Stimulated activated naive B cell treated with anti-CD40 and anti-IgM and Interleukin-4, amounts not matched to agents 10 μg/mL and 1 μg/mL and 100 μg/mL, for 72 hours (primary cell): ENCODE measurements at places on chromosomes 2 and 18.
A peak's percentile ranks its signal among the peaks of the same experiment; 100 is the strongest.

DNA sequence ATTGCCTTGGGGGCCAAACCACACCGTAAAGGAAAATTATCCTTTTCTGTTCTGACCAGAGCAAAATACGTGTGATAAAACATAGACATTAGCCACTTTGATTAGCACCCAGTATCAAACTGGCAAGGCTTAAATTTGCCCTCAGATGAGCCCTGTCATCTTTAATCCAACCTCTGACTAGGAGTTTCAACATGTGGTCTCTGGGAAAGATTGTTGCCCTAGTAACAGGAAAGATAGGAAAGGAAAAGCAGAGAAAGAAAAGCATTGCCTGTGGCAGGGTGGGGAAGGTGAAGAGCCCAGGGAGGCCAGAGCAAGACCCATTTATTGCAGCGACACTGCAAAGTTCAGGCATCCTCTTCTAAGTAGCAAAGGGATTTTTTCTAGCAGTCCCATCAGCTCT lies 181.5 kb upstream of the SCN7A start:
- no peaks in the 10 kb centered on the region for H3K4me1 ChIP-seq
- H3K27me3 ChIP-seq = no peaks in the 10 kb centered on the region
- H3K36me3 ChIP-seq = no peaks in the 10 kb centered on the region
- DNase-seq = no peak

DNA sequence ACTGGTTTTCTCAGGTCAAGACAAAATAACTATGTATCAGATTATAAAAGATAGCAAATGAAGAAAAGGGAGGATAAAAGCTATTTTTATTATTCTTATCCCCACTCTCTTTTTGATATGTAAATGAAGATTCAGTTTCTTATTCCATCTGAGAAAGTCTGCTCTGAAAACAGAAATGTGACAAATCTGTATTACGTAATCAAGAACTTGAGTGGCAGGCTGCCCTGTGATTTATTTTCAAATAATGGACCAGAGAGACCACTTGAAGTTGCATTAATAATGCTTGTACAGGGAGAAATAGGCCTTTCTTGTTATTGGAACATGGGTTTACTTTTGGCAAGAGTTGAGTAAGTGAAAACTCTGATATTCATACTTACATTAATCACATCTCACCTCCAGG lies 727.4 kb downstream of the DPP10 start:
- no peak for DNase-seq
- no peaks in the 10 kb centered on the region for H3K27me3 ChIP-seq
- no peak overlapping the region for H3K4me3 ChIP-seq
- H3K27ac ChIP-seq = no peak overlapping the region

- H3K4me1 ChIP-seq = no peaks in the 10 kb centered on the region
- DNase-seq = no peak
- H3K36me3 ChIP-seq = no peaks in the 10 kb centered on the region
Observed at GRCh38 chr18:32237049-32237448, 47.2 kb downstream of the MEP1B start.

- no peak overlapping the region for H3K4me3 ChIP-seq
- H3K27me3 ChIP-seq = no peaks in the 10 kb centered on the region
- H3K4me1 ChIP-seq = no peaks in the 10 kb centered on the region
- no peak overlapping the region for H3K27ac ChIP-seq
Observed at GRCh38 chr2:62467475-62468321, 38.3 kb downstream of the TMEM17 start.

- H3K36me3 ChIP-seq = peaks cover 14% of the 10 kb centered on the region
- peaks cover 2% of the 10 kb centered on the region for H3K4me1 ChIP-seq
- H3K4me3 ChIP-seq = no peak overlapping the region
- H3K27me3 ChIP-seq = no peaks in the 10 kb centered on the region
Observed at GRCh38 chr2:62785216-62785615, 79.7 kb downstream of the EHBP1 start.

- H3K4me1 ChIP-seq = no peaks in the 10 kb centered on the region
- DNase-seq = no peak
Observed at GRCh38 chr2:191086706-191087105, 64.1 kb downstream of the STAT4 start.

DNA sequence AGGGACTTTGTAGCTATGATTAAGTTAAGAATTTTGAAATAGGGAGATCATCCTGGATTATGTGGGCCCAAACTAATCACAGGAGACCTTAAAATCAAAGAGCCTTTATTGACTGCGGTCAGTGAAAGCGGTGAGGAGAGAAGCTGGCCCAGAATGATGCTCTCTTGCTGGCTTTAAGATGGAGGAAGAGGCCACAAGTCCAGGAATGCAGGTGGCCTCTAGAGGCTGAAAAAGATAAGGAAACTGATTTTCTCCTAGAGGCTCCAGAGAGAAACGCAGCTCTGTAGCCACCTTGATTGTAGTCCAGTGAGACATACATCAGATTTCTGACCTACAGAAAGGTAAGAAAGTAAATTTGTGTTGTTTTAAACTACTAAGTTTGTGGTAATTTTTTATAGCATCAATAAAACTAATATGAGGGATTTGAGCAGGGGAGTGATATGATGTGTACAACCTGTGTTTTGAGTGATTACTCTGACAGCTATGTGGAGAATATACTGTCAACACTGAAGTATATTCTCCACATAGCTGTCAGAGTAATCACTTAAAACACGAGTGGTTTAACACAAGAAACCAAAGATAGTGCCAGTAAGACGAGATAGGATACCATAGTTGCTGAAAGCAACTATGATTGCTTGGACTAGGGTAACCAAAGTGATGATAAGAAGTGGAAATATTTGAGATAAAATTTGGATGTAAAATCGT lies 364.4 kb upstream of the CHST9 start:
- H3K27ac ChIP-seq = no peak overlapping the region
- no peaks in the 10 kb centered on the region for H3K4me1 ChIP-seq
- no peak for DNase-seq
- no peaks in the 10 kb centered on the region for H3K27me3 ChIP-seq

DNA sequence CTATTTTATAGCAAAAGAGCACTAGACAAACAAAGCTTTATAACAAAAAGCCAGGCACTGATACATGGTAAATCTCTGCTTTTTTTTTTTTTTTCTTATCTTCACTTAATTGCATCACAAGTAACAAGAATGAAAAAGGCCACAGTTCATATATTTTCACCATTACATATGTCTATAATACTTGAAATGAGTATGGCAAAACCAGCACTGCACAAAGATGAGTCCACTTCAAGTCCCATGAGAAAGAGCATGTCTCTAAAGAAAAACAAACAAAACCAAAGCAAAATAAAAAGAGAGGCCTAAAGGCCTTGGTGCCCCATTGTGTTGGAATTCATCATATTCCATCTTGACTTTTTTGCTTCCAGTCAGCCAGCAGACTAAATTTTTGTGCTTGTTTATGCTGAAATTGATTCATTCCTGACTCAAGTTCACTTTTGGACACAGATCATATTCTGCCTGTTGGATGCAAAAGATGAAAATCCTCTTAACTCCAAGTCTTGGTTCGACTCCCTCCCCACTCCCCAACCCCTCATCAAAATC lies 264.9 kb upstream of the CCDC68 start:
- H3K27ac ChIP-seq = peak overlapping the region; percentile 71
- H3K4me3 ChIP-seq = no peak overlapping the region
- H3K27me3 ChIP-seq = no peaks in the 10 kb centered on the region
- no peak for DNase-seq
- H3K36me3 ChIP-seq = peaks cover 63% of the 10 kb centered on the region

DNA sequence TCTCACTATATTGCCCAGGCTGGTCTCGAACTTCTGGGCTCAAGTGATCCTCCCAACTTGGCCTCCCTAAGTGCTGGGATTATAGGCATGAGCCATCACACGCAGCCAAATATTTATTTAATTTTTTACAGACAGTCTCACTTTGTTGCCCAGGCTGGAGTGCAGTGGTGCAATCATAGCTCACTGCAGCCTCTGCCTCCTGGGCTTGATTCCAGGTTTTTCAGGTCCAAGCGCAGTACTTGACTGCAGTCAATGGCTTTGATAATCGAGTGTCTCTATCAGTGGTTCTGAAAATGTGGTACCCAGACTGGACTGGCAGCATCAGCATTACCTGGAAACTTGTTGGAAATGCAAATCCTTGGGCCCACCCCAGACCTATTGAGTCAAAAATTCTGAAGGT lies 63.1 kb downstream of the PLB1 start:
- H3K27ac ChIP-seq = no peak overlapping the region
- no peaks in the 10 kb centered on the region for H3K4me1 ChIP-seq
- peaks cover 4% of the 10 kb centered on the region for H3K27me3 ChIP-seq
- DNase-seq = no peak
- H3K36me3 ChIP-seq = no peaks in the 10 kb centered on the region

DNA sequence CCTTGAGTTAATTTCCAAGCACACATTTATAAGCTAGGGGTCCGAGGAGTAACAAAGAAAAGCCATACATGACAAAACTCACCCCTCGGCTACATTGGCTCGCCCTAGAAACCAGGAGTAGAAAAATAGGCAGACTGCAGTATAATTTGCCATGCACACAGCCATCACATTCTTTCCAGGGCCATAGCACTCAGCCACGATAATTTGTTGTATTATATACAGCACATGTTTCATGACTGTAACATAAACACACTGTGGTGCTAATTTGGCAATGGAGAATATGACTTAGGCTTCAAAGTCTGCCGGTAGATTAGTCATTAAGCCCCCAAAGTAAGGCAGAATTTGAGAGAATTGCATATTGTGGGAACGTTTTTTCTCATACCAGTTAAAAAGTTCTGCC lies 254.9 kb downstream of the ZNF521 start:
- no peak for DNase-seq
- no peaks in the 10 kb centered on the region for H3K27me3 ChIP-seq
- no peaks in the 10 kb centered on the region for H3K36me3 ChIP-seq
- H3K27ac ChIP-seq = no peak overlapping the region

DNA sequence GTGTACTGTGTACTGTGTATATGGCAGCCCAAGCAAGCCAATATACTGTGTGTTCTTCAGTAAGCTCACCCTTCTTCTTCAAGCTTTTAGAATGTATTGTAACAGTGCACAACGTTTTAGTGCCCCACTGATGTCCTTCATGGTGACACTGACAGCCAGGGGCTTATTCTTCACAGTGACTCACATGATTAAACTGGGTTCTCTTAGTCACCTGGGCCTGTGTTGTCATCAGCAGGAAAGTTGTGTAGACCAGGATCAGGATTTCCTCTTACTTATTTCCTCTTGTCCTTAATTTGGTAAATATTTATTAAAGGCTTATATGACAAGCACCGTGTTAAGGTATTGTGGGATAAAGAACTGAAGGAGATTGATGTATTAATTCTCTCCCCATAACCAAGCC lies 67.9 kb upstream of the THOC1 start:
- H3K27ac ChIP-seq = no peak overlapping the region
- peaks cover 4% of the 10 kb centered on the region for H3K4me1 ChIP-seq
- peaks cover 16% of the 10 kb centered on the region for H3K27me3 ChIP-seq
- H3K4me3 ChIP-seq = no peak overlapping the region

GRCh38 chr2:166867874-166868514 lies 20.3 kb upstream of the XIRP2 start:
- H3K27me3 ChIP-seq = no peaks in the 10 kb centered on the region
- H3K27ac ChIP-seq = no peak overlapping the region
- no peaks in the 10 kb centered on the region for H3K4me1 ChIP-seq
- no peaks in the 10 kb centered on the region for H3K36me3 ChIP-seq
- H3K4me3 ChIP-seq = no peak overlapping the region

DNA sequence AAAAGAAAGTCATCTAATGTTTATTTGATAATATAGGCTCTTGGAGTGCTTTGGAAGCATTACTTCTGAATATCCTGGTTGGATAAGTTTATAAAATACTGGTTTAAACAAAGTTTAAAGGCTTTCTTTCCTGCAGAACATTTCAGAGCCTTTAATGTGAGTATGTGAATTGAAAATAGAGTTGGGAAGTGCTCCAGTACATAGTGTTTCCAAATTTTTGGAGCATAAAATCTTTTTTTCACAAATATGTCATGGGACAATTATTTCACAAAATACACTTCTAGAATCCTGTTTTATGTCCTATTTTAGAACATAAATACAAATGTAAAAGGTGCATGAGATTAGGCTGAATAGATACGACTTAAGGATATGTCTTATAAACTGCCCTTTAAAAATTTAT lies 158.9 kb upstream of the HNRNPA3 start:
- H3K27ac ChIP-seq = no peak overlapping the region
- H3K4me1 ChIP-seq = no peaks in the 10 kb centered on the region
- no peak for DNase-seq
- H3K36me3 ChIP-seq = no peaks in the 10 kb centered on the region
- H3K4me3 ChIP-seq = no peak overlapping the region

DNA sequence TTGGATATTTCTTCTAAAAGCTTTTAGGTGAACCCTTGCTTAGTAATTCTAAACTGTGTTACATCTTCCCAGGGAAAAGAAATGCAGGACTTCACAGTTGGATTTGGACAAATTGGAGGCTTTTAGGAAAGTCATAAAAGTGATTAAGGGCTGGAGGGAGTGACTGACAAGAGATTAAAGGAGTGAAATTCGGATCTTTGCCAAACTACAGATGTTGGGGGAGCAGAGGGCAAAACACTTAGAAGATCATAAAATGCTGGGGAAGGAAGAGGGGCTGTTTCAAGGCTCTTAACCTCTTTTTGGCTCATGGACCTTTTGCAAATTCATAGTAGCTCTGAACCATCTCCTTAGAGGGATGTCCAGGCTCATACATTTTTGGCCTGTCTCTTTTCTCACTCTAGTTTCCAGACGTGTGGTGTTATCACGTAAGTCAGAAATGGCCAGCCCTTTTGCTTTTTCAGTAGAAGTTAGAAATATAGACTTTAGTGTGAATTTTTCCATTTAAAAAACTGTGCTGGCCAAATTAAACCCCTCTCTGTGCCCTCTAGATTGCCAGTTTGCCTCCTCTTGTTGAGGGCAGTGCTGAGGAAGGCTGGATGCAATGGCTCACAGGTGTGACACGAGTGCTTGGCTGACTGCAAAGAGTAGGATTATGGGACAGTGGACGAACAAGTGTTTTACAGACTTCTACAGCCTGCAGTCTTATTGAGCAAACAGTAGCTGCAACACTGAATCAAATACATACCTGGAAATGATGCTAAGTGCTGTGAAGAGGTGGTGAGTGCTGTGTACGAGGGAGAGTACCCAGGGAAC lies 109.9 kb downstream of the LYPD6B start:
- H3K27me3 ChIP-seq = peaks cover 39% of the 10 kb centered on the region
- no peak overlapping the region for H3K27ac ChIP-seq
- H3K36me3 ChIP-seq = no peaks in the 10 kb centered on the region
- no peak for DNase-seq

DNA sequence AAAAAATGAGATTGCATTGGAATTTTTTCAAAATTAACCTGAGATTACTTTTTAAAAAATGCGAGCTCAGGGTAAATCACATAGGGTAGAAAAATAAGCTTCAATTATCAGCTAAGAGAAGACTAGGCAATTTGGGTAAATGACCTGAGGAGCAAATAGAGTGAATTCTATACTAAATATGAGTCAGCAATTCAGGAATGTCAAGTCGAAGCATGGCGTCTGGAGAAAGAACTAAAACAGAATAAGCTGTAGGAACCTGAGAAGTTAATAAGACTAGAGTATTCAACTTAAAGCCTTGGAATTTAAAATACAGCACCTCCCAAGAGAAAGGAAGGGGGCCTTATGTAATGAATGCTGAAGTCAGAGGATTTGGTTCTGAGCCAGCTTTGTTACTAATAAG lies 487.0 kb downstream of the SUCLG1 start:
- DNase-seq = no peak
- no peak overlapping the region for H3K27ac ChIP-seq
- no peaks in the 10 kb centered on the region for H3K4me1 ChIP-seq
- H3K36me3 ChIP-seq = no peaks in the 10 kb centered on the region
- no peaks in the 10 kb centered on the region for H3K27me3 ChIP-seq

GRCh38 chr2:224004105-224004695 lies 34.9 kb downstream of the SERPINE2 start:
- no peak overlapping the region for H3K27ac ChIP-seq
- H3K27me3 ChIP-seq = peaks cover 4% of the 10 kb centered on the region
- no peak for DNase-seq
- H3K4me1 ChIP-seq = no peaks in the 10 kb centered on the region
- H3K36me3 ChIP-seq = peaks cover 6% of the 10 kb centered on the region
